ENCODE measurements at places on chromosomes 4 and X. TPM values are rescaled to one million over a fixed set of nuclear protein-coding genes. Genes with fewer than 3 reads are reported as not detected.

Gene SUV39H1
- 22.1 TPM for total RNA-seq

Gene RASGEF1B
- total RNA-seq = not detected

Gene MAGEB17
- not detected for total RNA-seq

Gene CLDN2
- 8.0 TPM for total RNA-seq

Gene TCEAL5
- not detected for total RNA-seq

Gene CXCL11
- total RNA-seq = 0.23 TPM

Gene CACNA1F
- not detected for total RNA-seq

Gene CABS1
- total RNA-seq = not detected

Gene ETDA
- not detected for total RNA-seq

Gene GPR34
- total RNA-seq = 0.06 TPM

Gene PPP1R3F
- total RNA-seq = 1.2 TPM

Gene EDA
- total RNA-seq = 0.94 TPM

Gene VCX
- not detected for total RNA-seq

Gene FRG1
- 39.9 TPM for total RNA-seq

Gene CHST7
- total RNA-seq = 10.5 TPM

Gene S100G
- not detected for total RNA-seq

Gene MYL5
- total RNA-seq = 11.2 TPM

Gene S100P
- 70.6 TPM for total RNA-seq

Gene DCHS2
- not detected for total RNA-seq

Gene SLITRK2
- 0.01 TPM for total RNA-seq

Gene ANKRD37
- total RNA-seq = 3.4 TPM

Gene PRDM8
- total RNA-seq = 0.33 TPM

Gene PCDH19
- 0.05 TPM for total RNA-seq

Gene ARMCX4
- total RNA-seq = 0.43 TPM

Data from A549 treated with CpdA at 1 μM for 4 hours (cell line).